ENCODE measurements at places on chromosomes 13 and 19.

- DNase-seq = no peak
These were observed 3.1 kb upstream of the SLC5A5 start for GRCh38 chr19:17868669-17869068.

GRCh38 chr19:29630655-29631054 lies 24.6 kb downstream of the POP4 start:
- DNase-seq = no peak

GRCh38 chr19:50893047-50893736 lies 18.0 kb downstream of the KLK4 start:
- DNase-seq = no peak

DNA sequence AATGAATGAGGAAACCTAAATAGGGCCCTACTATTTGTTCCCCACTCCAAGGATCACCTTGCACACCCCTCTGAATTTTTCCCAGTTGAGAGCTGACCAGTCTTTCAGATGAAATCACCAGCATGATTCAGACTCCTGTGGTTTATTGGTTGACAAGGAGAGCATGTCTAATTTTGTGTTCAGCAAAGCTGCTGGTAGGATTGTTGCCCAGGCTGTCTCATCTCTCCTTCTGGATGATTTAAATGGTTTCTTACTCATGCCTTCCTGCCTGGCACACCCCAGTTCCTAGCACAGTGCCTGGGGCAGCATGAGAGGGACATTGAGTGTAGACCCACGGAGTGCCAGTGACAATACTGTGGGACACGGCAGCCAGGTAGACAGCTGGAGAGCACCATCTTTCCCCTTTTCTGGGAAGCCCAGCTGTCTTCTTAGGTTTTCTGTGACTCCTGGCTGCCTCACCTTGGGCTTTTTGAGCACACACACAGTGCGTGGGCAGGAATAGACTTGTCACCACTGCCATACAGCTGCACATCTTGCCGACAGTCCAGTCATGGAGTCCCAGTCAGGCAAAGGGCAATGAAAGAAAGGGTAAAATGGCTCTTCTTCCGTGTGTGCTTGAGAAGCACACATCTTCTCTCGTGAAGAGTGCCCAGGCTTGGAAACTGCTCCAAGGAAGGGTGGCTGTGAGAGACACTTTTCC lies 12.3 kb downstream of the FGF9 start:
- peak; percentile 88 for DNase-seq

- DNase-seq = no peak
These were observed 76.1 kb downstream of the CYSLTR2 start for GRCh38 chr13:48729856-48730255.

DNA sequence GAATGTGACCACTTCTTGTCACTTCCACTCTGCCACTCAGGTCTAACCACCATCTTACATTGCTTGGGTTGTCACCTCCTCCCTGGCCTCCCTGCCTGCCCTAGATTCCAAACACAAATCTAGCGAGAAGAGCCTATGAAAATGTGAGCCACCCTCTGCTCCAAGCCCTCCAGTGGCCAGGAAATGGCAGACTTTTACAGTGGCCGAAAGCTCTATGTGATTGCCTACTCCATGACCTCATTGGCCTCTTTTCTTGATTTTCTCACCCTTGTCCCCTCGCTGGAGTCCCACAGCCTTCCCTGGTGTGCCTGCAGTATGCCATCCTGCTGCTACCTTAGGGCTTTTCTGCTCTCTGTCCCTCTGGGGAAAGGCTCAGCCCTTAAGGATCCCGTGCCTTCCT lies 84.2 kb downstream of the LRCH1 start:
- no peak for DNase-seq

DNA sequence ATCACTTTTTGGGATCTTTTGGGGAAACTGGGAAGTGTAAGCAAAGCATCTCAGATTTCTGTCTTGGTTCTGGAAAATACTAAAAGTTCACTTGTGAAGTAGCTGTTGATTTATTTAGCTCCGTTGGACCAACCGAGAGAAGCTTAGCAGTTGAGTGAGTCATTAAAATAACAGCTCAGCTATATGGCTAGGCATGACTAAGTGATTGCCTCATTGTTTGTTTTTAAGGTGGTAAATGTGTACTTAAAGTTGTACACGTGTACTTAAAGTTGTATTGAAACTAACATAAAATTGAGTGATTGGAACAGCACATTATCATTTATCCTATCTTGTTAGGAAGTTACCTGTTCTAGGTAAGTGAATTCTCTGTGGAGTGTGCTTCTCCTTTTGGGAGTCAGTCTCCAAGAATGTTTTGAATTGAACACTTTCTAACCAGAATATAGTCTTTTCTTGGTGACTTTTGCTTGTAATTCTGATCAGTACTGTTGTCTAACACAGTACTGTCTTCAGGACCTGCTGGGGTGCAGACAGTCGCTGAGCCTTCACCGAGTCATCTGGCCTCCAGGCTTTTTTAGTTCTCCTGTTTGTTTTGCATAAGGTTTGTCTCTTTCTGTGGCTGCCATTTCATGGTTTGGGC lies 2.9 kb upstream of the DCUN1D2 start:
- peak; percentile 87 for DNase-seq

DNA sequence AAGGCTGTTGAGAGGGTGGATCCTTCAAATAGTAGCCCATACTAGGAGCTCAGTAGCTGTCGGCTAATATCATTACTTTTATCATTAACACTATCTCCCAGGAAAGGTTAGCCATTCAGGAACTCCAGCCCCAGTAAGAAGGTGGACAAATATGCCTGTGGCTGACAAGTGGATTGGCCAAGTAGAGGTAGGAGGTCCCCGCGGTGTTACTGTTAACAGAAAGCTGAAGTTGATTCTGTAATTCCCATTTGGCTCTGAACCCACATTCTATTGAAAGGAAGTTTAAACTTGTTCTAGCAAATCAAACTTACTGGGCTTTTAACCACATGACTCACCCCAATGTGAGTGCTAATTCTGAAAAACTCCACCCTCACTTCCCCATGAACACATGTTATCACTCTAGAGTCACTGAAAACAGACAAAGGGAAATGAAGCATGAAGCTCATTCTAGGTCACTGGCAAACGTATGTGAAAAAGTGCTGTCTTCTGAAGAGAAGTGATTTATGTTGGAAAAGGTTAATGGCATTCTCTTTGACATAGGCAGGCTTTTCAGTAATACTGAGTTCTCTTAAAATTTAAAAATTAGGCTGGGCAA lies 273.5 kb downstream of the FGF14 start:
- peak; percentile 36 for DNase-seq

DNA sequence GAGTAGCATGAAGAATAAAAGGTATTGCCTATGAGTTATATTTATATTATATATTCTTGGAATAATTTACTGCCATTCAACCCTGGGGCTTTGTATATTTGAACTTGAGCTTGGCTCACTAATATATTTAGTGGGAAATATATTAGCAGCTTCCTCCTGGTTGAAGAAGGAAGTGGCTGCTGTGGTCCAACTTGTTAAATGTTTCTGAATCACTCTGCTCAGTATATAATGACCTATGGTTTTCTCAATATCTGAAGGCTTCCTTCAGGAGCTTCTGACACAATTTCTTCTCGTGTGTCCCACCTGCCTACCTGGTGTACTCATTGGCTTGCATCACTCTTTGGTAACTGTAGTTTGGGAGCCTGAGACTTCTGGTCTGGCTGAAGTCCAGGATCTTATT lies 646.4 kb downstream of the TBC1D4 start:
- DNase-seq = no peak

DNA sequence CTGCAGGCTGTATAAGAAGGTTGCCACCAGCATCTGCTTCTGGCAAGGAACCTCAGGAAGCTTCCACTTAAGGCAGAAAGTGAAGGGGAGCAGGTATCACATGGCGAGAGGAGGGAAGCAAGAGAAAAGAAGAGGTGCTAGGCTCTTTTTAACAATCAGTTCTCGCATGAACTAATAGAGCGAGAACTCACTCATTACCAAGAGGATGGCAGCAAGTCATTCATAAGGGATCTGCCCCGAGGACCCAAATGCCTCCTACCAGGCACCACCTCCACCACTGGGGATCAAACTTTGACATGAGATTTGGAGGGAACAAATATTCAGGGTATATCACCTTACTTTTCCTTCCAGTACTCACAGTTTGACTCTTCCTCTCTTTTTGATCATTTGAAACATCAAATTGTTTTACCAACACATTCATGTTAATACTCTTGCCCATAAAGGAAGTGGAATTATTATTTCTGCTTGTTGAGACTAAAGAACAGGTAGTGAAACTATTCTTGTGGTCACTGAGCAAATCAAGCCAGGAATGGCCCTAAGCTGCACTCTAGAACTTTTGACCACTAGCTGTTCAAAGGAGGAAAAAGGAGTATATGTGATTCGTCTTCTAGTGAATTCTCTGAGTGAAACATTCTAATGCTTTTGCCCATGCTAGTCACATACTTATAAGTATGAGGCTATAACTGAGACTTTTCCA lies 45.0 kb downstream of the LACC1 start:
- DNase-seq = no peak

GRCh38 chr19:2381148-2381820 lies 21.2 kb downstream of the TMPRSS9 start:
- DNase-seq = no peak

GRCh38 chr13:39375601-39376000 lies 227.4 kb downstream of the LHFPL6 start:
- no peak for DNase-seq

- DNase-seq = no peak
These were observed 8.9 kb downstream of the VRK3 start for GRCh38 chr19:50016225-50016807.

- no peak for DNase-seq
These were observed 60.2 kb upstream of the CYSLTR2 start for GRCh38 chr13:48593536-48593935.

DNA sequence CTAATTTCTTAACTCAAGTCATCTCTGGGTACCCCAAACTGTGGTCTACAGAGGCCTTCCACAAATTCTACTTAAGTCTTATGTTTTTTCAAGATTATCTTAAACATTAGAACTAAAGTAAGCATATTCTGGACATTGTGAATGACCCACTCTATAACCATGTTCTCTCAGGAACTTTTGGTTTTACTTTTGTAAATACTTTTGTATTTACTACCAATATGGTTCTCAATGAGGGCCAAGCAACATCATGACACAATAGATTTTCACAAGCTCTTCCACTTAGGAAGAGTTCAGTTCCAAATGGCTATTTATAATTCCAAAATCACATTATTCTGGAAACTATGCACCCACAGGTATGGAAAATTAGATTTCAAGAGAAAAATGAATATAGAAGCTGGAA lies 10.8 kb downstream of the DIAPH3 start:
- DNase-seq = no peak

DNA sequence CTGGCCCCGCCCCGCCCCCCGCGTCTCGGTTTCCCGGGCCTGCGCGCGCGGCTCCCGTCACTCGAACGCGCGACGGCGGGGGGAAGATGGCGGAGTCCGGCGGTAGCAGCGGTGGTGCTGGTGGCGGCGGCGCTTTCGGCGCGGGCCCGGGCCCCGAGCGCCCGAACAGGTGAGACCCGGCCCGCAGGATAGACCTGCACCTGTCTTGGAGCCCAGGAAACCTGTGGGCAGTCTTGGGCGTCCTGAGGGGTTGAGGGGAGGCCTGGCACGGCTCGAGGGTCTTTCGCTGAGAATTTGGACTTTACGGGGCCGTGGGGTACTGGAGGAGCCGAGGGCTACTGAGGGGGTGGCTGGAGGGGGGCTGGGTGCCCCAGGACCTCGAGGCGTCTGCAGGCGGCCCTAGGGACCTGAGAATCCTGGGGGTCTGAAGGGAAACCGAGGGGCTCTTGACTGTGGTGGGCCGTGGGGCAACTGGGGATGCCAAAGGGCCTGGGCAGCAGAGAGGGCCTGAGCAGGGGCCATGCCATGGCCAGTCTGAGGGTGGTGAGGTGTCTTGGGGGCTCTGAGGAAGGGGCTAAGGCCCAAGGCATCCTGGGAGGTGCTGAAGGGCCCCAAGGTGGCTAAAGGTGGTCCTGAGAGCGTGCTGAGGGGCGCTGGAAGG lies at the start of gene KLHL26:
Gene KLHL26, plus strand, starts transcription at position 60 of the 661 bp plus-strand sequence. Its CDS starts 27 bp downstream, at position 87.
- no peak for DNase-seq

GRCh38 chr19:28126135-28126898 lies 1086.6 kb downstream of the UQCRFS1 start:
- no peak for DNase-seq

DNA sequence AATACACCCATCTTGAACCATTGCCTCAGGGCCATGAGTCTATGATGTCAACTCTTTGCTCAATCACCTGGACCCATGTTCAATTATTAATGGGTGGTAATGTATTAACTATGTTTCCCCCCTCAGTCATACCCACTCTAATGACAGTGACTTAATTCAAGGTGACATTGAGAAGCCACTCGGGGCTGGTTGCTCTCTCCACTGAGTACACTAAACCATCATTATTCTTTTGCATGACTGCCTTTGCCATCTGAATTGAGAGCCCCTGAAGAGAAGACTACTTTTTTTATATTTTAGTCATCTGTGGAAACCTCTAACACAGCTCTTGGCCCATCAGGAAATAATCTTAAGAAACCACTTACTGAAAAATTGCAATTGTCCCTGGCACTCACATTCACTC lies 139.2 kb upstream of the SOX21 start:
- no peak for DNase-seq

GRCh38 chr19:35556846-35557538 lies 6.5 kb downstream of the ATP4A start:
- no peak for DNase-seq
